Karpas-422 (cell line): ENCODE measurements at places on chromosomes 13 and 19. TPM values are rescaled to one million over a fixed set of nuclear protein-coding genes. Genes with fewer than 3 reads are reported as not detected.

GRCh38 chr13:101978552-101979315 lies 423.1 kb downstream of the FGF14 start:
- H3K27ac ChIP-seq, result no peak overlapping the region
- no peaks in the 10 kb centered on the region for H3K36me3 ChIP-seq
- no peaks in the 10 kb centered on the region for H3K4me1 ChIP-seq
- no peak overlapping the region for H3K4me3 ChIP-seq
- no peaks in the 10 kb centered on the region for H3K27me3 ChIP-seq

DNA sequence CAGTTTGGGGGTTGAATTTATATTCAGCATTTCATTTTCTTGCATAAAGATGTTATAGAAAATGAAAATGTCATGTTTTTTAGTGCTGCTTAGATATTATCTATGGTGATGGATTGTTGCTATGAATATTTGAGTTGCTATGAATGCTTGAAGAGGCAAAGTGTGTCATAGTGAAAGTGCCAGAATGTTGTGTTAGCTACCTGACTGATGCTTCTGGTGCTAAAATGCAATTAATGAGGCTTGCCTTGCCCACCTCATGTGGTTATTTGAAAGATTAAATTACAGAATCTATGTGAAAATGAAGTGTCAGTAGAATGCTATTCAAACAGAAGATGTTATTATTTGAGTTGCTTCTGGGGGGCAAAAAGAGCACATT lies 62.7 kb upstream of the MYCBP2 start:
- H3K36me3 ChIP-seq, result no peaks in the 10 kb centered on the region
- no peak overlapping the region for H3K27ac ChIP-seq
- H3K27me3 ChIP-seq, result no peaks in the 10 kb centered on the region
- no peak overlapping the region for H3K4me3 ChIP-seq

DNA sequence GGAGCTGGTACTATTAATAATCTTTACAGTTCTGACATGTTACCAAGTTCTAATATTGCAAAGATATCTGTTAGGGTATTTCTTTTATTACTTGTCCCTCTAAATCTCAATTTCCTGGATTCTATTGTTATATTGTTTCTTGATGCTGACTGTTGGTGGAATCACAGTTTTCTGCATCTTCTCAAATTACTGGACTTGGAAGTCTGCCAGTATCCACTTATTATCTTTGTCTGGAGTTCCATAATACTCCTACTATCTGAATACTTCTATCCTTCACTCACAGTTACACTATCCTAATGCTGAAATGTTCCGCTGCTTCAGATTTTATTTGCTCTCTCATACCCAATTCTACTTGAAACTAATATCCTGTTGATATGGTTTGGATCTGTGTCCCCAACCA lies 1985.7 kb upstream of the PRR20A start:
- H3K4me3 ChIP-seq, result no peak overlapping the region
- no peaks in the 10 kb centered on the region for H3K4me1 ChIP-seq
- no peaks in the 10 kb centered on the region for H3K36me3 ChIP-seq
- H3K27ac ChIP-seq, result no peak overlapping the region
- DNase-seq, result no peak

GRCh38 chr13:113624235-113624587 lies 33.8 kb downstream of the ATP4B start:
- H3K27ac ChIP-seq, result no peak overlapping the region
- no peak overlapping the region for H3K4me3 ChIP-seq
- no peak for DNase-seq
- no peaks in the 10 kb centered on the region for H3K4me1 ChIP-seq

GRCh38 chr19:51456541-51457290 lies 1.5 kb downstream of the SIGLEC8 start:
- H3K27me3 ChIP-seq, result no peaks in the 10 kb centered on the region
- no peak overlapping the region for H3K27ac ChIP-seq
- H3K4me3 ChIP-seq, result no peak overlapping the region
- no peaks in the 10 kb centered on the region for H3K4me1 ChIP-seq

DNA sequence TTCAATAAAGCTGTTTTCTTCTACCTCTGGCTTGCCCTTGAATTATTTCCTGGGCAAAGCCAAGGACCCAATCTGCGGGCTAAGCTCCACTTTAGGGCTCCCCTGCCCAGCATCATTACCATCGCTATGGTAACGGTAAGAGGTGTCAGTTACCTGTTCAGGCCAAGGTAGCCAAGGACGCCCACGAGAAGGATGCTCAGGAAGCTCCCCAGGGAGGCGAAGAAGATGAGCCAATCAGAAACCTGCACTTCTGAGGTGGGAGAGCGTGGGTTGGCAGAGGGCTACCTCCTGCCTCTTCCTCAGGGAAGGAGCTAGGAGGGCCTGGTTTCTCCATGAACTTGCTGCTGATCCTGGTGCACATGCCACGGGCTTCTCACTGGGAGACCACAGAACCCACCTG lies 24.7 kb downstream of the IL12RB1 start:
- H3K27ac ChIP-seq, result no peak overlapping the region
- no peak for DNase-seq
- H3K4me1 ChIP-seq, result peaks cover 16% of the 10 kb centered on the region
- H3K36me3 ChIP-seq, result no peaks in the 10 kb centered on the region
- no peak overlapping the region for H3K4me3 ChIP-seq

GRCh38 chr13:91312324-91312723 lies 35.2 kb upstream of the MIR17HG start:
- no peak for DNase-seq
- no peak overlapping the region for H3K4me3 ChIP-seq
- H3K4me1 ChIP-seq, result no peaks in the 10 kb centered on the region; the same call in 1 of the 2 replicates
- H3K27ac ChIP-seq, result no peak overlapping the region

GRCh38 chr13:102097708-102098107 lies 304.1 kb downstream of the FGF14 start:
- no peaks in the 10 kb centered on the region for H3K36me3 ChIP-seq
- no peaks in the 10 kb centered on the region for H3K4me1 ChIP-seq
- no peak for DNase-seq
- H3K27me3 ChIP-seq, result no peaks in the 10 kb centered on the region
- H3K4me3 ChIP-seq, result no peak overlapping the region

- H3K36me3 ChIP-seq, result no peaks in the 10 kb centered on the region
- no peak for DNase-seq
- no peaks in the 10 kb centered on the region for H3K27me3 ChIP-seq
- H3K27ac ChIP-seq, result no peak overlapping the region
Measured at GRCh38 chr19:54436031-54436523, 12.9 kb upstream of the LENG8 start.

GRCh38 chr13:91245288-91245687 lies 102.2 kb upstream of the MIR17HG start:
- no peak for DNase-seq
- H3K4me1 ChIP-seq, result no peaks in the 10 kb centered on the region
- no peak overlapping the region for H3K4me3 ChIP-seq
- H3K27ac ChIP-seq, result no peak overlapping the region
- H3K27me3 ChIP-seq, result no peaks in the 10 kb centered on the region
- no peaks in the 10 kb centered on the region for H3K36me3 ChIP-seq

GRCh38 chr19:40613690-40614621 lies 12.8 kb downstream of the LTBP4 start:
- no peaks in the 10 kb centered on the region for H3K36me3 ChIP-seq
- DNase-seq, result peak; percentile 91
- peak overlapping the region; percentile 70 for H3K4me3 ChIP-seq
- H3K4me1 ChIP-seq, result peaks cover 41% of the 10 kb centered on the region

GRCh38 chr13:94987081-94987480 lies 274.7 kb upstream of the SOX21 start:
- no peaks in the 10 kb centered on the region for H3K36me3 ChIP-seq
- H3K4me3 ChIP-seq, result no peak overlapping the region
- H3K4me1 ChIP-seq, result no peaks in the 10 kb centered on the region
- H3K27me3 ChIP-seq, result no peaks in the 10 kb centered on the region
- H3K27ac ChIP-seq, result no peak overlapping the region

GRCh38 chr19:21482863-21483276 lies 22.5 kb upstream of the ZNF429 start:
- no peaks in the 10 kb centered on the region for H3K27me3 ChIP-seq
- H3K36me3 ChIP-seq, result no peaks in the 10 kb centered on the region
- no peaks in the 10 kb centered on the region for H3K4me1 ChIP-seq
- no peak overlapping the region for H3K4me3 ChIP-seq
- H3K27ac ChIP-seq, result no peak overlapping the region
- peak; percentile 82 for DNase-seq

- no peaks in the 10 kb centered on the region for H3K36me3 ChIP-seq
- no peaks in the 10 kb centered on the region for H3K27me3 ChIP-seq
- no peak for DNase-seq
- no peaks in the 10 kb centered on the region for H3K4me1 ChIP-seq
Measured at GRCh38 chr13:112877539-112877938, 91.5 kb upstream of the MCF2L start.

GRCh38 chr13:43558326-43558725 lies 228.4 kb downstream of the ENOX1 start:
- H3K4me3 ChIP-seq, result no peak overlapping the region
- no peaks in the 10 kb centered on the region for H3K36me3 ChIP-seq
- H3K4me1 ChIP-seq, result no peaks in the 10 kb centered on the region
- no peak for DNase-seq

DNA sequence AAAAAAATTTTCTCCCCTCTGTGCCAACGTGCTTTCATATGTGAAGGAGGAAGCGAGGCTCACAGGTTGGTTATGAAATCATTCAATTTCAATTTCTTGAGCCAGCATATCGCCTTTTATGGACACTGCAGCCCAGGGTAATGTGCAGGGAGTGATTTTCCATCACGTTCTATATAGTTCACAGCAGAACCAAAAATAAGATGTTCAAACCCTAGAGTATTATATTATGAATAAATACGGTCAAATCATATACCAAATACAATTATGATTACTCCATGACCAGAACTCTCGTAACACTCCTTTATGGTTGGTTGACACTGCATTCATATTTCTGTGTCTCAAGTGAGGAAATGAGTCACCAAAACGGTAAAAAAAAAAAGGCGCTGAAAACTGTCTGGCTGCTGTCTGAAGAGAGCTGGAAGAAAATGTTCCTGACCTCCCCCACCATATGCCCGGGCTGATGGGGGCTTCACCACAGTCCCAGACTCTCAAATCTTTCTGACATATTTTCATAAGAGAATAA lies 75.8 kb upstream of the UBAC2 start:
- peaks cover 9% of the 10 kb centered on the region for H3K4me1 ChIP-seq
- no peaks in the 10 kb centered on the region for H3K27me3 ChIP-seq
- H3K36me3 ChIP-seq, result no peaks in the 10 kb centered on the region
- H3K4me3 ChIP-seq, result no peak overlapping the region
- H3K27ac ChIP-seq, result no peak overlapping the region

- H3K4me1 ChIP-seq, result peaks cover 9% of the 10 kb centered on the region
- no peak overlapping the region for H3K27ac ChIP-seq
- H3K4me3 ChIP-seq, result no peak overlapping the region
- DNase-seq, result no peak
Measured at GRCh38 chr13:99129050-99129449, 71.6 kb upstream of the UBAC2 start.

DNA sequence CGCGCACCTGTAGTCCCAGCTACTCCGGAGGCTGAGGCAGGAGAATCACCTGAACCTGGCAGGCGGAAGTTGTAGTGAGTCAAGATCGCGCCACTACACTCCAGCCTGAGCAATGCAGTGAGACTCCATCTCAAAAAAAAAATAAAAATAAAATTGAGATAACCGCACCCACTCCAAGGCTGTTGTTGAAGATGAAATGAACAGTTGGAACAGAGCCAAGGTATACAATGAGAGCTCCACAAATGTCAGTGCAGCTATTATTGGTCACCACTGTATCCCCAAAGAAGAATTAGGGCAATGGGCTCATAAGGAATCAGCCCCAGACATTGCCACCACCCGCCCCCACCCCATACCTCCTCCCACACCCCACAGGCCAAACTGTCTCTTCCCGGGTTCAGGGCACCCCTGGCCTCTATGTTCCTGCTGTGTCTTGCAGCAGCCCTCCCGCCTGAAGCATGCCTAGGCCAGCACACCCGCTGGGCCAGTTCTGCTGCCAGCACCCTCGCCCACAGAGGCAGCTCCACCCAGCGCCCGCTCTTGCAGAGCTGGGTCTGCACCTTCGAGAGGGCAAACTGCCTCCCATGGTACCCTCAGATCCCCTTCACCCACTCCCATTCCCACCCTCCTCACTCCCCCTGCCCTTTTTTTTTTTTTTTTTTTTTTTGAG lies 3.5 kb upstream of the S1PR5 start:
- H3K36me3 ChIP-seq, result no peaks in the 10 kb centered on the region
- no peaks in the 10 kb centered on the region for H3K27me3 ChIP-seq
- peak; percentile 39 for DNase-seq

GRCh38 chr19:54523403-54523802 lies 20.8 kb downstream of the LAIR2 start:
- H3K4me3 ChIP-seq, result no peak overlapping the region
- no peaks in the 10 kb centered on the region for H3K36me3 ChIP-seq
- no peaks in the 10 kb centered on the region for H3K4me1 ChIP-seq
- DNase-seq, result no peak
- H3K27ac ChIP-seq, result no peak overlapping the region

- no peak for DNase-seq
- no peaks in the 10 kb centered on the region for H3K4me1 ChIP-seq
- no peaks in the 10 kb centered on the region for H3K36me3 ChIP-seq
- H3K27me3 ChIP-seq, result no peaks in the 10 kb centered on the region
- no peak overlapping the region for H3K4me3 ChIP-seq
Measured at GRCh38 chr19:45234089-45234869, 10.9 kb downstream of the EXOC3L2 start.

- H3K4me1 ChIP-seq, result no peaks in the 10 kb centered on the region
- no peaks in the 10 kb centered on the region for H3K27me3 ChIP-seq
- no peak for DNase-seq
- no peak overlapping the region for H3K4me3 ChIP-seq
- no peaks in the 10 kb centered on the region for H3K36me3 ChIP-seq
Measured at GRCh38 chr13:82202398-82202797, 1679.9 kb downstream of the SLITRK1 start.

GRCh38 chr13:72430923-72431322 lies 296.5 kb downstream of the MZT1 start:
- no peak overlapping the region for H3K4me3 ChIP-seq
- no peaks in the 10 kb centered on the region for H3K27me3 ChIP-seq
- no peak overlapping the region for H3K27ac ChIP-seq
- no peaks in the 10 kb centered on the region for H3K36me3 ChIP-seq

The ZNF98 gene
- not detected in 2 replicates for total RNA-seq

The TEX101 gene
- not detected in 2 replicates for total RNA-seq

The ANGPTL8 gene
- not detected in 2 replicates for total RNA-seq

The CYP2A6 gene
- not detected in 2 replicates for total RNA-seq

The IPO5 gene
- total RNA-seq, result 61.8 and 114 TPM in 2 replicates

The ZNF66 gene
- total RNA-seq, result 9.3 and 30.5 TPM in 2 replicates

The CLASRP gene
- total RNA-seq, result 22.7 and 41.9 TPM in 2 replicates
